ENCODE measurements at places on chromosomes 13 and 19. TPM values are rescaled to one million over a fixed set of nuclear protein-coding genes. Genes with fewer than 3 reads are reported as not detected.
A peak's percentile ranks its signal among the peaks of the same experiment; 100 is the strongest.

DNA sequence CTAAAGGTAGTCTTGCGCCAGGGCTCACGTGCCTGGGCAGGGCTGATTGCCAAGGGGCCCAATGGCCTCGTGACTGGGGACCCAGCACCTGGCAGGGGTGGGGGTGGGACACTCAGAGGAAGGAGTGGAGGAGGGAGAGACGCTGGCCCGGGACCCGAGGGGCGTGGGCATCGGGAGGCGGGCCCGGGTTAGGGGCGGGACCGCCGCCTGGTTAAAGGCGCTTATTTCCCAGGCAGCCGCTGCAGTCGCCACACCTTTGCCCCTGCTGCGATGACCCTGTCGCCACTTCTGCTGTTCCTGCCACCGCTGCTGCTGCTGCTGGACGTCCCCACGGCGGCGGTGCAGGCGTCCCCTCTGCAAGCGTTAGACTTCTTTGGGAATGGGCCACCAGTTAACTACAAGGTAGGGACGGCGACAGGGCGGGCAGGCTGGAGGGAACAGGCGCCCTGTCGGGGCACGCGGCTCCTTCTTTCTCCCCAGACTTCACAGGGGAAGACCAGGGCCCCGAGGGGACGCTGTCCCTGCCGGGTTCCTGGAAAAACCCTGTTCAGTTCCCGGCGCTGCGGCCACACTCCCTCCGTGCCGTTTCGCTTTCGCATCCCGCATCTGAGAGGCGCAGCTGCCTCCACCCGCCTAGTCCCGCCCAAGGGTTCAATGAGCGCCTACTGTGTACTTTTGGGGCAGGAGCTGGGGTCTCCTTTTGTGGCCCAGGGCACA, at the start of gene IFI30:
IFI30 (plus strand) TSS at position 242 of the 717 bp plus-strand sequence; CDS start at position 271, 29 bp downstream.
- peak; percentile 52 for DNase-seq

DNA sequence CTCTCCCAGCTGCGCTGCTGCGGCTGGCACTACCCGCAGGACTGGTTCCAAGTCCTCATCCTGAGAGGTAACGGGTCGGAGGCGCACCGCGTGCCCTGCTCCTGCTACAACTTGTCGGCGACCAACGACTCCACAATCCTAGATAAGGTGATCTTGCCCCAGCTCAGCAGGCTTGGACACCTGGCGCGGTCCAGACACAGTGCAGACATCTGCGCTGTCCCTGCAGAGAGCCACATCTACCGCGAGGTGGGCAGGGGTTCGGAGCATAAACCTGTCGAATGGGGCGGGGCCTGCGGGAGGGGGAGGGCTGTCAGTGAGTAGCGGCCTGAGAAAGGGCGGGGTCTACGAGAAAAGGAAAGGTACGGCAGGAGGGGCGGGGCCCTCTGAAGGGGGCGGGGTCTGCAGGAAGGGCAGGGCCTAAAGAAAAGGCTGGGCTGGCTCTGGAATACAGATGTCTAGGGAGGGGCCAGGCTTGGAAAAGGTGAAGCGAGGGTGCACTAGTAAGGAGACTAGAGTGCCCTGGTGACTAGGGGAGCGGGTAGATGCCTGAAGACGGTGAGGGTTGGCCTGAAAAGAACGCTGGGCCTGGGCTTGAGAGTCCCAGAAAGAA, 3.6 kb downstream of the CD37 start:
- no peak for DNase-seq

- DNase-seq, result no peak
Measured at GRCh38 chr19:54790711-54791110, 12.7 kb upstream of the KIR2DL4 start.

DNA sequence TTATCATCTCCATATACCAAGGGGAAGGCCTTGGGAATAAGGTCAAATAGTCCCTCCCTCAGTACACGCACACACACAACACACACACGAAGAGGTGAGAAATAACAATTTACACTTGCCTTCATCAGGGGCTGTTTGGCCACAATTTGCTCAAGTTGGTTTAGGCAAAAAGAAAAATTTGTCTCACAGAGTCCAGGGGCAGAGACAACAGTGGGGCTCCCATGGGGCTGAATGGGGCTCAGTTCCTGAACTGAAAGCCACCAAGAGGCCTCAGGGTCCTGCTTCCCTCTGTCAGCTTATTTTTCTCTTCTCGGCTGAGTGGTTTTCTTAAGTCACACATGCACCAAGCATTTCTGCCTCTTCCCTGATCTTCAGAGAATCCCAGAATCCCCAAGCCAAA, 35.5 kb downstream of the PCDH8 start:
- DNase-seq, result no peak

COX7A1 gene
- not detected for total RNA-seq

Measured in naive thymus-derived CD8-positive, alpha-beta T cell (primary cell).